ENCODE measurements at places on chromosomes 3 and 15.

- DNase-seq, result no peak
Measured at GRCh38 chr3:29924783-29925561, 644.1 kb downstream of the RBMS3 start.

DNA sequence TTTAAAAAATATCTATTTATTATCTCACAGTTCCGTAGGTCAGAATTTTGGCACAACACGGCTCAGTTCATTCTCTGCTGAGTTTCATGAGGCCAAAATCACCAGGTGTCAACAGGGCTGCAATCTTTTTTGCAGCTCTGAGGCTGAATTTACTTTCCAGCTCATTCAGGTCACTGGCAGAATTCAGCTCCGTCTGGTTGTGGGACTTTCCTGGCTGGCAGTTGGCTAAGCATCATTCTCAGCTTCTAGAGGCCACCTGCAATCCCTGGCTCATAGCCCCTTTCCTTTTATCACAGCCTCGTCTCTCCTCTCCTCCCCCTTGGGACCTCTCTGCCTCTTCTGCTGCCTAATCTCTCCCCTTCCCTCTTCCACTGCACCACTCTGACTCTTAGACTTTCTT is 174.0 kb upstream of the WNT5A start:
- no peak for DNase-seq

DNA sequence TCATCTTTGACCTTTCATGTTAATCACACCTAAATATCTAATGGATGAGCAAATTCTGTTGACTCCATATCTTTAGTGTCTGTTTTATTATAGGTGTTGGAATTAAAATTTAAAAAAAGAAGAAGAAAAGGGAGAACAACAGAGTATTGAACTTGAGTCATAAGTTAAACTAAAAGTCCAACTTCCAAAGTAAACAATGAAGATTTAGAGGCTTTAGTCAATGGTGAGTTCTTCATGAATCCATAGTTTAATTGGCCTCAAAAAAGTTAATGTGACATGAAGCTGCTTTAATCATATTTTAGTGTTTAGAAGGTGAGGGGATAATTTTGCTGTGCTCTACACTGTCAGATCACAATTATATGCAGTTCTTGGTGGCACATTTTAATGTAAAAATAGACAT is 288.2 kb upstream of the RORA start:
- DNase-seq, result no peak

- DNase-seq, result no peak
Measured at GRCh38 chr3:46710229-46710628, 7.4 kb downstream of the PRSS50 start.

- no peak for DNase-seq
Measured at GRCh38 chr3:102113421-102114041, 264.2 kb downstream of the NFKBIZ start.

- DNase-seq, result no peak
Measured at GRCh38 chr3:128214056-128214455, 60.8 kb downstream of the EEFSEC start.

- DNase-seq, result no peak
Measured at GRCh38 chr3:141519587-141519986, 32.8 kb downstream of the RASA2 start.

DNA sequence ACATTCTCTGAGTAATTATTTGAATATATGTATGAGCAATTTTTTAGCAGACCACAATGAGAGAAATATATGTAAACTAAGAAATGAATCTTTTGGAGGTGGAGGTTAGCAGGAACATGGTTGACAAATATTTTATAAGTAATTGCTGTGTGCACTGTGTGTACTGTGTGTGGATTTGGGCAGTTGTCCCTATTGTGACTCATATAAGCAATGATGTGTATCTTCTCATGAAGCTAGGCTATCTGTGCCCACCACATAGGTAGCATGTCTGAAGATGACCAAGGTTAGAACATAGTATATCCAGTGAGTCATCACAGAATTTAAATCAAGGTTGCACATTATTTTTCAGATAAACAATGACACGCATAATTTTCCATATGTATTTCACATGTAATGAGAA is 713.9 kb upstream of the GBE1 start:
- no peak for DNase-seq

DNA sequence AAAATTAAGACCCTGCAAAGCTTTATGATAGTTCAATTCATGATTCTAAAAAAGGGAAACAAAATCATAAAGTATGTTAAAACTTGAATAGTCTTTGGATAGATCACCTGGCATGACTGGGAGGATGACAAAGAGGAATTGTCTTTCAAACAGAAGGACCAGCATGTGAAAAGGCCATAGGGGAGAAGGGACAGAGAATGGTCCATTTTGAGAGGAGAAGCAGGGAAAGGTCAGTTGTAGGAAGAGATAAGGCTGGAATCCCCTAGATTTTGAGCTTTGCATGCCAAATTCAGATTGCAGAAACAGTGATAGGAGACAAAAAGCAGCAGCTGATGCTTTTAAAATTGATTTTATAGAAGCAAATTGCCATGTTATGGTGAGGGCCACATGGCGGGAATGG is 12.7 kb downstream of the PROS1 start:
- no peak for DNase-seq

All from effector memory CD4-positive, alpha-beta T cell (primary cell).